ENCODE measurements at places on chromosomes 1 and 21. TPM values are rescaled to one million over a fixed set of nuclear protein-coding genes. Genes with fewer than 3 reads are reported as not detected.

- DNase-seq: peak; percentile 33
Measured at GRCh38 chr1:44408212-44408582, 3.1 kb downstream of the RNF220 start.

DNA sequence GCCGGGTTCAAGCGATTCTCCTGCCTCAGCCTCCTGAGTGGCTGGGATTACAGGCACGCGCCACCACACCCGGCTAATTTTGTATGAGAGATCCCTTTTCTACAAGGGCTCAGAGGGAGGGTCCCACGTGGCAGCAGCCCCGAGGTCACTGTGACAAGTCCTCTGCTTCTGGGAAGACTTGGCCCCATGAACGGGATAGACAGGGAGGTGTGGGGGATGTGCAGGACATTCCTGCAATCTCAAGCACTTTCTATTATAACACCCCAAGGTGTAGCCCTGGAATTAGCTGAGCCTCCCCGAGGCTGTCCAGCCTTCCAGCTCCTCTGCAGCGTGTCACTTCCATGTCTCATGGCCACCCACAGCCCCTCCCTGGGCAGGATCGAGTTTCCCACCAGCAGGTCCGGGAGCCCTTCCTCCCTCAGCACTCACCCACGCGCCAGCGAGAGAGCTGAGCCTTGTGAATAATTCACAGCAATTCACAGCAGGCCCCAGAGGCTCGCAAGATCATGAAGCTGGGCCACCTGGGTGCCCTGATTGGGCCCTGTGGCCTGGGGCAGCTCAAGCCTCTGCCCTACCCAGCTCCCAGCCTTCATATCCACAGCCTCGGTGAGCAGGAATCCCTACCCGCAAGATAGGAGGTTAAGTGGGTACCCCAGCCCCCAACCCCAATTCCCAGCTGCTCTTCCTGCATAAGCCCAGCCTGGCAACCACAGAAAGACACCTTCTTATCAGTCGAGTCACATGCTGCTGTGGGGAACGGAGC is 22.8 kb upstream of the RNU1-4 start:
- DNase-seq: peak; percentile 39

- DNase-seq: no peak
Measured at GRCh38 chr1:182087304-182087703, 25.8 kb upstream of the ZNF648 start.

DNA sequence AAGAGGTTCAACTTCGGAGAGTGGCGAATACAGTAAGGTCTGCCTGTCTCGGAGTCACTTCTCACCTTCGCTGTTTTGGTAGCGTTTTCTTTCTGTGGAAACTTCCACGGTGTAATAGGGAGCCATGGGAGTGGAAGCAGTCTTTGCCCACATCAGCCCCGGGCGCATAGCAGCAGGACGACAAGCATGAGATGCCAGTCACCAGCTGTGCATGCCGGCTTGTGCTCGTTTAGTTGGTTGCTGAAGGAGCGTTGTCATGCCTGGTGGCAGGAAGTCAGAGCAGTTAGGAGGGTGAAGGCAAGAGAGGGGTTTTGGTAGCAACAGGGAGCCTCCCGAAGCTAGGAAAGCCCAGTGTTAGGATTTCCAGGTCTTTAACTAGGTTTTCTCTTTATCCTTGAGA is 58.8 kb downstream of the MRPS6 start:
- no peak for DNase-seq

DNA sequence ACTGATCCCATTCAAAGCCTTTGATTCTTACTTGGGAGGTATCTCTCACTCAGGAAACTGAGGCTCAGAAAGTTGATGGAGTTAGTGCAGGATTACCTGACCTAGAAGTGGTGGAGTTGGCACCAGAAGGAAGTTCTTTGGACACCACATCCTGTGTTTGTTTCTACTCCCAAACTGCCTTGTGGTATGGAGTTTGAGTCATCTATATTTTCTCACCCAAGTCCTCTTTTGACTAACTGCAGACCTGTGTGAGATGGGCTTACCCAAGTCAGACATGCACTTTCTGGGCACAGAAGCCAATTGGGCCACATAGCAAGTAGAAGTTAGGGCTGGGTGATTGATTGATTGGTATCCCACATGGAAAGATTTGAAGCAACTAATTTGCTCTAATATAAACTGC is 36.1 kb downstream of the FGGY start:
- no peak for DNase-seq

- peak; percentile 67 for DNase-seq
Measured at GRCh38 chr1:94321662-94322061, 84.3 kb upstream of the ARHGAP29 start.

- no peak for DNase-seq
Measured at GRCh38 chr1:7426780-7427604, 344.1 kb upstream of the VAMP3 start.

- DNase-seq: no peak
Measured at GRCh38 chr1:204260601-204261197, 46.9 kb upstream of the GOLT1A start.

DNA sequence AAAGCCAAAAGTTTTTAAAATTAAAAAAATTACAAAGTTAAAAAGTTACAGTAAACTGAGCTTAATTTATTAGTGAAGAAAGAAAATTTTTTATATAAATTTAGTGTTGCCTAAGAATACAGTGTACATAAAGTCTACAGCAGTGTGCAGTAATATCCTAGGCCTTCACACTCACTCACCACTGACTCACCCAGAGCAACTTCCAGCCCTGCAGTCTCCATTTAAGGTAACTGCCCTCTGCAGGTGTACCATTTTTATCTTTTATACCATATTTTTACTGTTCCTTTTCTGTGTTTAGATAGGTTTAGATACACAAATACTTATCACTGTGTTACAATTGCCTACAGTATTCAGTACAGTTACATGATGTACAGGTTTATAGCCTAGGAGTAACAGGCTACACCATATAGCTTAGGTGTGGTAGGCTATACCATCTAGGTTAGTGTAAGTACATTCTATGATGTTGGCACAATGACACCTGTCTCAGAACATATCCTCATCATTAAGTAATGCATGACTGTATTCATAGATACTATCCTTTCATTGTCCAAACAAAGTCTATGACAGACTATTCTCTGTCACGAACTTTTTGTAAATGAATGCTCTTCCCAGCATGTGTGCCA is 78.6 kb upstream of the PBX1 start:
- DNase-seq: no peak

GRCh38 chr1:219279017-219279770 is 105.5 kb downstream of the LYPLAL1 start:
- no peak for DNase-seq

DNA sequence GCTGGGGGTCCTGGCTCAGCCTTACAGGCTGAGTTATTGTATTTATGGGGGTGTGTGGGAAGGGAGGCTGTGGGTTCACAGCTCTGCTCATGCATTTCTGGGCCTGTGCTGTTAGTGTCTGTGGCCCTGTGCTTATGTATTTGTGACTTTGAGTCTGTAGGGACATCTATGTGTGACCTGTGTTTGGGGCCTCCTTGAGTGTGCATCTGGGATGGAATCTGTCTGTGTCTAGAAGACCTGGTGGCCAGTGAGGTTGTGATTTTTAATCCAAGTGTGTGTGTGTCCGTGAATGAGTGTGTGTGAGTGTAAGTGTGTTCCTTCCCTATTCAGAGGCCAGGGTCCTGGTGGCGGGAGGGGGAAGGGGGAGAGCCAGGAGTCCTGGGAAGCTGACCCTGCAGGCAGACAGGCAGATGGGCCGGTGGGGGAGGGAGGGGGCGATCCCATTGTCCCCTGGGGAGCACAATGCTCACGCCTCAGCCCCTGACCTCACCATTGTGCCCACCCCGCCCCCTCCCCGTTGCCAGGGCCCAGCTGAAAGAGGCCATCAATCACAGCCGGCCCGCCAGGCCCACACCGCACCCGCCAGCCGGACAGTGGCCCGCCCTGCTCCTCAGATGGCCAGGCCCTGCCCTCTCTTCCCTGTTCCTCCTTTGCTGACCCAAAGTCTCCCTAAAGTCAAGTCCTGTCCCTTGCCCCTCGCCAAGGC is 19.6 kb downstream of the SLC27A3 start:
- no peak for DNase-seq

DNA sequence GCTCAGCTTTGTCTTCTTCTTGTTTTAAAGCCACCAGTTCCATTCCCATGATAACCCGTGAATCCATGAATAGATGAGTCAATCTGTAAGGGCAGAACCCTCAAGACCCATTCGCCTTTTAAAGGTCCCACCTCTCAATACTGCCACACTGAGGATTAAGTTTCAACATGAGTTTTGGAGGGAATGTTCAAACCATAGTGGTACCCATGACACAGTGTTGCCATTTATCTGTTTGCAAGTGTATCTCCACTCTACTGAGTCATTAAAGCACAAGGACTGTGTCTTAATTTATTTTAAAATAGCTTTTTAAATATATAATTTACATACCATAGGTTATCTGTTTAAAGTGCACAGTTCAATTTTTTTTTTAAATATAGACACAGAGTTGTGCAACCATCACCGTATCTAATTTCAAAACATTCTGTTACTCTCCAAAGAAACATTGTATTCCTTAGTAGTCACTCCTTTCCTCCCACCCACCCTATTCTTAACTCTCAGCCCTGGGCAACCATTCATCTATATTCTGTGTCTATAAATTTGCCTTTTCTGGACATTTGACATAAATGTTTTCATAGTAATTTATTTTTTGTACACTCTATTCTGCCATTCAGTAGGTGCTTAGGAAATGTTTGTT is 4.8 kb upstream of the IL24 start:
- no peak for DNase-seq

DNA sequence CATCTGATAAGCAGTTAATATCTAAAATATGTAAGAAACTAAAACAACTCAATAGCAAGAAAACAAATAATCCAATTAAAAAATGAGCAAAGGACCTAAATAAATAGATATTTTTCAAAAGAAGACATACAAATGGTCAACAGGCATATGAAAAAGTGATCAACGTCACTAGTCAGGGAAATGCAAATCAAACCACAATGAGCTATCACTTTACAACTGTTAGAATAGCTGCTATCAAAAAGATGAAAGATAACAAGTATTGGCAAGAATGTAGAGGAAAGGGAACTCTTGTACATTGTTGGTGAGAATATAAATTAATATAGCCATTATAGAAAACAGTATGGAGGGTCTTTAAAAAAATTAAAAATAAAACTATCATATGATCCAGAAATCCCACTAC is 40.7 kb upstream of the NEK7 start:
- no peak for DNase-seq

DNA sequence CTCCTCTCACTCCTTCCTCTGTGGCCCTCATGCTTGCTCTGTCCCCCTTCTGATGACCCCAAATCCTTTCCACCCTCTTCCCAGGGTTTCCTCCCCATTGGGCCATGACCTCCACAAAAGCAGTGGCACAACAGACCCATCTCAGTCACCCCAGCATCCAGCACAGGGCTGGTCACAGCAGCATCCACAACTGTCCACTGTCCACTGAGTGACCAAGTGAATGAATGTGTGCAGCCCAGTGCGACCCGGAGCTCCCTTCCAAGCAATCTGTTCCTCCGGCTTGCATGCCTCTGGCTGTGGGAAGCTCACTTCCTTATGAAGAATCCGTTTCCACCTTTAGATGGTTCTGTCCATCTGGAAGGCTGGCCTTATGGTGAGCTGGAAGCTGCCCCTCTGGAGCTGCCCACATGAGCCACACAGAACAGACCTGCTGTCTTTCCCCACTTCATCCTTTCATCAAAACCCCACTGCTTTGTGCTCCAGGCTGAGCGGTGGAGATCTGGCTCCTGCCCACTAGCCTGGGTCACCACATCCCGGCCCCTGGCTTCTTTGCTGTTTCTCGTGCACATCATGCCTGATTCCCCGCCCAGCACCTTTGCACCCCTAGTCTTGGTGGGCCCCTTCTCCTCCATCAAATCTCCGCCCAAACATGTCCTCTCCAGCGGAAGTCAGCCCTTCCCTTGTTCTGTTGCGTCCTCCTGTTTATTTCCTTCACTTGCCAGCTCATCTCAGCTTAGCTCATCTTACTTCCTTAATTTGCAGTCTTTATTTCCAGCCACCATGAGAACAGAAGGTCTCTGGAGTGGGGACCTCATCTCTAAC is 56.4 kb downstream of the EDN2 start:
- no peak for DNase-seq

DNA sequence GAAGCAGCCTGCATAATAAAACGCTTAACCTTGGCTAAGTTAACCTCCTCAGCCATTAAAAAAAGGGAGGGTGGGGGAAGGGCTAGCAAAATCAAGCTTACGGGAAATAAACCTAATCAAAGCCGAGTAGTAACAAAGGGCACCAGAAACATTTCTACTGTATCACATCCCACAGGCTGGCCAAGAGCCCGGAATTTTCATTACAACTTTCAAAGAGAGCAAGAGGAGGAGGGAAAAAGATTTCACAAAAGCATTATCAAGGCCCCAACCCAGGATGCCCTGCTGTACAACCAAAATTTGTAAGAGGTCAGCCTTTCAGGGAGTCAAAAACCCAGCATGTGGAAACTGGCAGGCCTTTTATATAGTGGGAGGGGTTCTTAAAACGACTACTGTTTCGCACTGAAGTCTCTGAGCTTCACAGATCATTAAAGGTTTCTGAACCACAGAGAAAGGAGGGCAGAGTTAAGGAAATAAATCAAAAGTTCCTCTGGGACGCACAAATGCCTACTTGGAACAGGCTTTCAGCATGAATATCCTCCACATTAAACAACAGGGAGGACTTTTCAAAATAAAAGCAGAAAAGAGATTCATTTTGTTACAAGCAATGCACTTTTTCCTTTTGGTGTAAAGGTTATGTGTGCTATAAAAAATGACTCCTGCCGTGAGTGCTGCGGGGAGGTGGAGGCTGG is 90.4 kb downstream of the SLC45A1 start:
- DNase-seq: peak; percentile 70

DNA sequence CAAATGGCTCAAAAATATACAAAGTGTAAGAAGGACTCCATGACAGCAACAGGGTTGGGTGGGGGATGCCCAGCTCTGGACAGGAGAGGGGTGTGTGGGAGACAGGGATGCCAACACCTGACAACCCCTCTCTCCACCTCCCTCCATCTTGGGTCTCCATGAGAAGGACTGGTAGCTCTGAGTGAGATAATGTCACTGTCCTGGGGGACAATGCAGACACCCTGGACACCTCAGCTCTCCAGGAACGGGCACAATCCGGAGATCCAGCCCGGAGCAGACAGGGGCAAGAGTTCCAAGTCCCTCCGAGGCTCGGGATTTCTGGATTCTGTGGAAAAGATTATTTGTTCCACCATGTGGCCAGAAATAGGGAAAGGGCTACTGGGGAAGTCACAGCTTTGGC is 122.5 kb downstream of the GLIS1 start:
- DNase-seq: no peak

RNU1-1 gene
- under 0.01 TPM for total RNA-seq

C1orf35 gene
- total RNA-seq: 12.1 TPM

RAB3B gene
- total RNA-seq: 0.51 TPM

PAX7 gene
- total RNA-seq: 41.9 TPM

FAM131C gene
- 0.72 TPM for total RNA-seq

KRTAP19-1 gene
- total RNA-seq: not detected

SPATA46 gene
- not detected for total RNA-seq

CRNN gene
- 26.0 TPM for total RNA-seq

DSCAM gene
- total RNA-seq: 0.41 TPM

TMPRSS15 gene
- total RNA-seq: not detected

CD34 gene
- total RNA-seq: 57.5 TPM

BRDT gene
- not detected for total RNA-seq

HTR6 gene
- total RNA-seq: not detected

FCRLB gene
- 1.0 TPM for total RNA-seq

HES4 gene
- total RNA-seq: 21.2 TPM

PEX19 gene
- total RNA-seq: 51.4 TPM

PCSK9 gene
- total RNA-seq: 1.3 TPM

KIAA0040 gene
- 21.8 TPM for total RNA-seq

CFAP126 gene
- total RNA-seq: not detected

VAV3 gene
- total RNA-seq: 39.8 TPM

SUCO gene
- 58.5 TPM for total RNA-seq

Data from tongue (tissue), 3 donors.